Smooth muscle cell of the pulmonary artery (primary cell): ENCODE measurements at places on chromosomes 5 and 9. TPM values are rescaled to one million over a fixed set of nuclear protein-coding genes. Genes with fewer than 3 reads are reported as not detected.

The PCDHB15 gene
- total RNA-seq = 0.59 and 0.91 TPM in 2 replicates

The NUTM2F gene
- total RNA-seq = not detected in 2 replicates

The STK32A gene
- 3.5 and 3.7 TPM in 2 replicates for total RNA-seq

The ANXA2R gene
- 1.8 and 2.3 TPM in 2 replicates for total RNA-seq

The PCDHGA2 gene
- total RNA-seq = 2.8 and 4.2 TPM in 2 replicates

The PCDHB8 gene
- 0.26 and 1.3 TPM in 2 replicates for total RNA-seq

The QRFP gene
- not detected in 2 replicates for total RNA-seq

The CDC20B gene
- 0.07 TPM in 1 of 2 replicates, not detected in the other for total RNA-seq

The CTXN3 gene
- not detected in 2 replicates for total RNA-seq

The SLC36A3 gene
- not detected in 2 replicates for total RNA-seq

The ACTL7A gene
- total RNA-seq = not detected in 2 replicates

The SPINK5 gene
- total RNA-seq = not detected in 2 replicates

The CDH18 gene
- 0.33 and 5.3 TPM in 2 replicates for total RNA-seq

The GABRA6 gene
- total RNA-seq = not detected in 2 replicates

The BTNL9 gene
- not detected in 2 replicates for total RNA-seq

The MARCHF3 gene
- total RNA-seq = 19.9 and 20.7 TPM in 2 replicates

The TRUB2 gene
- 18.8 and 24.4 TPM in 2 replicates for total RNA-seq

The FABP6 gene
- total RNA-seq = not detected in 2 replicates

The MAMDC2 gene
- total RNA-seq = 4.7 and 8.6 TPM in 2 replicates

The KCNT1 gene
- not detected in 2 replicates for total RNA-seq

The ABHD17B gene
- 19.1 and 23.2 TPM in 2 replicates for total RNA-seq

The SOHLH1 gene
- not detected in 2 replicates for total RNA-seq

The SPATA6L gene
- total RNA-seq = 0.39 and 0.46 TPM in 2 replicates

The PPP2CA gene
- 68.2 and 70.4 TPM in 2 replicates for total RNA-seq

The SPATA31D4 gene
- not detected in 2 replicates for total RNA-seq
